ENCODE measurements at places on chromosomes 2 and 18. TPM values are rescaled to one million over a fixed set of nuclear protein-coding genes. Genes with fewer than 3 reads are reported as not detected.

ATP8B1 gene
- total RNA-seq = 58.8 TPM

LIMS4 gene
- 18.1 TPM for total RNA-seq

NBEAL1 gene
- total RNA-seq = 14.9 TPM

ACMSD gene
- not detected for total RNA-seq

TMX3 gene
- total RNA-seq = 114 TPM

NT5DC4 gene
- not detected for total RNA-seq

LOXHD1 gene
- total RNA-seq = not detected

BAZ2B gene
- total RNA-seq = 88.5 TPM

CDK5R2 gene
- total RNA-seq = not detected

IKZF2 gene
- 0.32 TPM for total RNA-seq

RFTN2 gene
- 5.5 TPM for total RNA-seq

GULP1 gene
- total RNA-seq = 80.2 TPM

KCNIP3 gene
- 0.97 TPM for total RNA-seq

PTH2R gene
- under 0.01 TPM for total RNA-seq

KCNG3 gene
- total RNA-seq = not detected

NT5C1B gene
- total RNA-seq = not detected

NCOA1 gene
- 5.0 TPM for total RNA-seq

OXER1 gene
- total RNA-seq = not detected

YWHAQ gene
- 239 TPM for total RNA-seq

CCDC148 gene
- under 0.01 TPM for total RNA-seq

PRKAG3 gene
- total RNA-seq = not detected

STK11IP gene
- total RNA-seq = 7.3 TPM

PLGLB1 gene
- not detected for total RNA-seq

TCF23 gene
- not detected for total RNA-seq

ALPI gene
- not detected for total RNA-seq

DSG4 gene
- total RNA-seq = not detected

MLPH gene
- not detected for total RNA-seq

ZNF385B gene
- not detected for total RNA-seq

EFR3B gene
- 0.32 TPM for total RNA-seq

CAB39 gene
- 77.3 TPM for total RNA-seq

ALLC gene
- total RNA-seq = not detected

GLI2 gene
- total RNA-seq = 0.30 TPM

CLIP4 gene
- 33.7 TPM for total RNA-seq

SPC25 gene
- 12.5 TPM for total RNA-seq

GPR75 gene
- total RNA-seq = 1.2 TPM

PAX8 gene
- total RNA-seq = under 0.01 TPM

NOSTRIN gene
- under 0.01 TPM for total RNA-seq

LRRTM4 gene
- not detected for total RNA-seq

TMEM17 gene
- 1.3 TPM for total RNA-seq

PFN4 gene
- total RNA-seq = 0.30 TPM

RIT2 gene
- total RNA-seq = not detected

SF3B6 gene
- 244 TPM for total RNA-seq

G6PC2 gene
- total RNA-seq = not detected

FMNL2 gene
- total RNA-seq = 15.6 TPM

Measured in epithelial cell of umbilical artery (primary cell).